ENCODE measurements at places on chromosomes 2 and 18.

DNA sequence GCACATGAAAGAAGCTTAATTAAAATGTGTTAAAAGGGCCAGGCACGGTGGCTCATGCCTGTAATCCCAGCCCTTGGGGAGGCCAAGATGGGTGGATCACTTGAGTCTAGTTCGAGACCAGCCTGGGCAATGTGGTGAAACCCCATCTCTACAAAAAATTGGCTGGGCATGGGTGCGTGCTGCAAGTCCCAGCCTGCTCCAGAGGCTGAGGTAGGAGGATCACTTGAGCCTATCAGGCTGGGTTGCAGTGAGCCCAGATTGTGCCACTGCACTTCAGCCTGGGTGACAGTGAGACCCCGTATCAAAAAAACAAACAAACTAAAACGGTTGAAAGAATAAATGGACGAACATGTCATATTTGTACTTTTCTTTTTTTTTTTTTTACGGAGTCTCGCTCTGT is 26.0 kb downstream of the REL start:
- H3K4me3 ChIP-seq: peak overlapping the region; percentile 26
- peaks cover 36% of the 10 kb centered on the region for H3K36me3 ChIP-seq
- no peak overlapping the region for H3K27ac ChIP-seq
- no peak for ATAC-seq
- H3K4me1 ChIP-seq: peaks cover 27% of the 10 kb centered on the region

GRCh38 chr2:196354186-196354585 is 182.8 kb upstream of the STK17B start:
- no peak for ATAC-seq
- H3K36me3 ChIP-seq: peaks cover 10% of the 10 kb centered on the region
- no peaks in the 10 kb centered on the region for H3K27me3 ChIP-seq
- no peak overlapping the region for H3K4me3 ChIP-seq
- H3K4me1 ChIP-seq: no peaks in the 10 kb centered on the region

- peaks cover 38% of the 10 kb centered on the region for H3K27me3 ChIP-seq
- no peak overlapping the region for H3K4me3 ChIP-seq
- no peaks in the 10 kb centered on the region for H3K36me3 ChIP-seq
- no peak for ATAC-seq
- no peak overlapping the region for H3K27ac ChIP-seq
- no peaks in the 10 kb centered on the region for H3K4me1 ChIP-seq
These were observed 175.7 kb downstream of the PMAIP1 start for GRCh38 chr18:60075477-60075876.

DNA sequence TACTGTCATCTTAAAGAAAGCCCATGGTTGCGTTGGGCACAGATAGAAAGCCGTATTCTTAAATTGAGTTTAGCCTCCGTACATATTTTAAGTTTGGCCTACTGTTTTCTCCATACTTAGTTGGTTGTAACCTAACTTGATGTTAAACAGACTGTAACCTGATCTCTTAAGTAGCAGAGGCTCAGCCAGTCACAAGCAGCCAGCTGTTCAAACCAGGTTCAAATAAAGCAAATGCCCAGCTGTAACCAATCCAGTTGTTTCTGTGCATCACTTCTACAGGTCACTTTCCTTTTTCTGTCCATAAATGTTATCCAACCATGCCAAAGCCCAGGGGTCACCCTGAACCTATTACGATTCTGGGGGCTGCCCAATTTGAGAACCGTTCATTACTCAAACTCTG is 10.0 kb upstream of the THADA start:
- no peak overlapping the region for H3K27ac ChIP-seq
- no peaks in the 10 kb centered on the region for H3K36me3 ChIP-seq
- no peak overlapping the region for H3K4me3 ChIP-seq
- no peaks in the 10 kb centered on the region for H3K27me3 ChIP-seq
- no peaks in the 10 kb centered on the region for H3K4me1 ChIP-seq

DNA sequence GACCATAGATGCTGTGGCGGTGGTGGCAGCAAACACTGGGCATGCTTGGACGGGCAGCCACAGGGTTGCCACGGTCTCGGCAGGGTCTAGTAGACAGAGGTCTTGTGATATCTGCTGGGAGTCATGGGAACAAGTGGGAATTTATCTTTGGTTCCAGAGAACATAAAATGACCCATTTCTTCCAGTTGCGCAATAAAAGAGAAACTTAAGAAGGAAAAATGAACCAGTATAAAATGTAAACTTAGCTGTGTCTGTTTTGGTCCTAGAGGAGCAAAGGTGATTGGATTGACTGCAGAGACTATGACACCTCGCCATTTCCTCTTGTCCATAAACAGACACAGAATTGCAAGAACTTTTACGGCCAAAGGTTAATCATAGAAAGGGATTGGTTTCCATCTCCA is 132.6 kb upstream of the RBBP8 start:
- H3K4me1 ChIP-seq: no peaks in the 10 kb centered on the region
- H3K36me3 ChIP-seq: no peaks in the 10 kb centered on the region
- no peaks in the 10 kb centered on the region for H3K27me3 ChIP-seq
- no peak overlapping the region for H3K27ac ChIP-seq
- no peak for ATAC-seq

DNA sequence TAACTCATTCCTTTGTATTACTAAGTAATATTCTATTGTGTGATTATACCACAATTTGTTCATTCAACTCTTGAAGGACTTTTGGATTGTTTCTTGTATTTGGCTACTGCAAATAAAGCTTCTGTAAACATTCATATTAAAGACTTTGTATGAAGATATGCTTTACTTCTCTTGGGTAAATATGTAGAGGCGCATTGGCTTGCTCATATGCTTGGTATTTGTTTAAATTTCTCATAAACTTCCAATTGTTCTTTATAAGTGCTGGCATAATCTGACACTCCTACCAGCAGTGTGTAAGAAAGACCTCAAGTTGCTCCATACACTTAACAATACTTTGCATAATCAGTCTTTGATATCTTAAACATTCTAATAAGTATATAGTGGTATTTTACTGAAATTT is 792.8 kb upstream of the LRRTM1 start:
- ATAC-seq: no peak
- no peak overlapping the region for H3K4me3 ChIP-seq
- H3K36me3 ChIP-seq: no peaks in the 10 kb centered on the region
- no peaks in the 10 kb centered on the region for H3K27me3 ChIP-seq
- no peaks in the 10 kb centered on the region for H3K4me1 ChIP-seq

DNA sequence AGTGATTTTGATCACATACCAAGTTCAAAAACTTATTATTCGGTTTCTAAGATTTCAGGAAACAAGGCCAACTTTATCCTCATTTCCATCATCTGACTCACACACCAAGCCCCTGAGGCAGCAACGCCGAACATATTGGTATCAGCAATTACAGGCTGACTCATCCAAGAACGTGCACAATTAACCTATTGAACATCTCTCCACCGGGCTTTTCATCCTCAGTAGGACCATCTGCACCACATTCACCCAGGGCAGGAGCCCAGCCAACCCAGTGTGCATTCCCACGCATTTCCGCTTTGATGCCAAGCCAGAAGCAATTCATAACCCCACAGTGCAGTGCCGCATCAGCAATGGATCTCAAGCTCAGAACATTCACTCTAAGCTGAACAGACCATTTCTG is 52.9 kb downstream of the SCG2 start:
- no peak overlapping the region for H3K27ac ChIP-seq
- H3K4me1 ChIP-seq: no peaks in the 10 kb centered on the region
- no peaks in the 10 kb centered on the region for H3K27me3 ChIP-seq

- H3K27ac ChIP-seq: no peak overlapping the region
- H3K4me3 ChIP-seq: no peak overlapping the region
- no peaks in the 10 kb centered on the region for H3K36me3 ChIP-seq
- no peaks in the 10 kb centered on the region for H3K27me3 ChIP-seq
These were observed 113.2 kb upstream of the CHST9 start for GRCh38 chr18:27298214-27298804.

- peaks cover 63% of the 10 kb centered on the region for H3K27me3 ChIP-seq
- no peak overlapping the region for H3K27ac ChIP-seq
- no peak for ATAC-seq
- H3K36me3 ChIP-seq: no peaks in the 10 kb centered on the region
- no peaks in the 10 kb centered on the region for H3K4me1 ChIP-seq
- H3K4me3 ChIP-seq: no peak overlapping the region
These were observed 15.7 kb upstream of the TTC21B start for GRCh38 chr2:165969227-165969626.

Measured in stimulated activated memory B cell treated with anti-CD40 and anti-IgM and Interleukin-4, amounts not matched to agents 10 μg/mL and 1 μg/mL and 100 μg/mL, for 72 hours (primary cell).